NCI-H460 (cell line): ENCODE measurements at places on chromosomes 7 and 10. TPM values are rescaled to one million over a fixed set of nuclear protein-coding genes. Genes with fewer than 3 reads are reported as not detected.

Gene SEPHS1
- 46.0 and 62.0 TPM in 2 replicates for total RNA-seq

Gene MDFIC
- 15.5 and 17.8 TPM in 2 replicates for total RNA-seq

Gene PI4K2A
- 13.4 and 13.7 TPM in 2 replicates for total RNA-seq

Gene CAV1
- 168 and 169 TPM in 2 replicates for total RNA-seq

Gene C7orf57
- 0.12 TPM in 1 of 2 replicates, not detected in the other for total RNA-seq

Gene XPNPEP1
- 46.7 and 49.3 TPM in 2 replicates for total RNA-seq

Gene CEP55
- total RNA-seq: 71.8 and 76.0 TPM in 2 replicates

Gene FGL2
- total RNA-seq: 0.66 and 1.7 TPM in 2 replicates

Gene CABCOCO1
- 0.22 TPM in 1 of 2 replicates, not detected in the other for total RNA-seq

Gene NPSR1
- total RNA-seq: 0.29 TPM in 1 of 2 replicates, not detected in the other
